ENCODE measurements at places on chromosomes 1 and 21.

GRCh38 chr1:203143641-203144040, 16.1 kb downstream of the ADORA1 start:
- DNase-seq: no peak

DNA sequence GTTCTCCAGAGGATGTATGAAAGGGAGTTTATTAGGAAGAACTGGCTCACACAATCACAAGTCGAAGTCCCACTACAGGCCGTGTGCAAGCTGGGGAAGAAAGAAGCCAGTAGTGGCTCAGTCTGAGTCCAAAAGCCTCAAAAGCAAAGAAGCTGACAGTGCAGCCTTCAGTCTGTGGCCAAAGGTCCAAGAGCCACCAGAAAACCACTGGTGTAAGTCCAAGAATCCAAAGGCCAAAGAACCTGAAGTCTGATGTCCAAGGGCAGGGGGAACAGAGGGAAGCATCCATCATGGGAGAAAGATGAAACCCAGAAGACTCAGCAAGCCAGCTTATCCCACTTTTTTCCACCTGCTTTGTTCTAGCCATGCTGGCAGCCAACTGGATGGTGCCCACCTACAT, 21.4 kb upstream of the CEP350 start:
- DNase-seq: no peak

GRCh38 chr1:182764029-182764727, 25.4 kb upstream of the NPL start:
- DNase-seq: no peak

- peak; percentile 70 for DNase-seq
Observed at GRCh38 chr1:204417074-204417997, 5.7 kb upstream of the PPP1R15B start.

DNA sequence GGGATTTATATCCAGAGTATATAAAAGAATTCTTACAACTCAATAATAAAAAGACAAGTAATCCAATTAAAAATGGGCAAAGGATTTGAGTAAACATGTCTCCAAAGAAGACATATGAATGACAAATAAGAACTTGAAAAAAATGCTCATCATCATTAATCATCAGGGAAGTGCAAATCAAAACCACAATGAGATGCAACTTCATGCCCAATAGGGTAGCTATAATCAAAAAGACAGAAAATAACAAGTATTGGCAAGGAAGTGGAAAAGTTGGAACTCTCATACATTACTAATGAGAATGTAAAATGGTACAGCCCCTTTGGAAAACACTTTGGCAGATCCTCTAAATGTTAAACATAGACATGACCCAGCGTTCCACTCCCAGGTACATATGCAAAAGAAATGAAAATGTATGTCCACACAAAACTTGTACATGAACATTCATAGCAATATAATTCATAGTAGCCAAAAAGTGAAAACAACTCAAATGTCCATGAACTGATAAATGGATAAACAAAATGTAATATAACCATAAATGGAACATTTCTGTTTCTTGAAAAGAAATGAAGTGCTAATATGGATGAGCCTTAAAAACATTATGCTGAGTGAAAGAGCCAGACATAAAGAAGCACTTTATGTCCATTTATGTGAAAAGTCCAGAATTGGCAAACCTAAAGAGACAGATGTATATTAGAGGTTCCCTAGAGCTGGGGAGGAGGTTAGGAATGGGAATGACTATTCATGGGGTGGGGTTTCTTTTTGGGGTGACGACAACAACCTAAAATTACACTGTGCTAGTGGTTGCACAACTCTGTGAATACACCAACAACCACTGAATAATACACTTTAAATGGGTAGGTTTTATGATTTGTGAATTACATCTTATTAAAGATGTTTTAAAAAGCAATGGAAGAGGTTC, 259.7 kb downstream of the RHOU start:
- DNase-seq: no peak

DNA sequence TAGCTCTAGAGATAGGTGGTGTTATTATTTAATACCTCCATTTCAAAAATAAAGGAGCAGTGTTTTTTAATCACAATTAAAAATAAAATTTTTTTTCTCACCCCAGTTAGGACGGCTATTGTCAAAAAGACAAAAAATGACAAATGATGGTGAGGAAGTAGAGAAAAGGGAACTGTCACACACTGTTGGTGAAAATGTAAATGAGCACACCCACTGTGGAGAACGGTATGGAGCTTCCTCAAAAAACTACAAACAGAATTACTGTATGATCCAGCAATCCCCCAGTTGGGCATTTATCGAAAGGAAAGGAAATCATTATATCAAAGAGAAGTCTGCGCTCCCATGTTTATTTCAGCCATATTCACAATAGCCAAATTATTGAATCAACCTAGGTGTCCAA, 148.7 kb upstream of the NR5A2 start:
- no peak for DNase-seq

DNA sequence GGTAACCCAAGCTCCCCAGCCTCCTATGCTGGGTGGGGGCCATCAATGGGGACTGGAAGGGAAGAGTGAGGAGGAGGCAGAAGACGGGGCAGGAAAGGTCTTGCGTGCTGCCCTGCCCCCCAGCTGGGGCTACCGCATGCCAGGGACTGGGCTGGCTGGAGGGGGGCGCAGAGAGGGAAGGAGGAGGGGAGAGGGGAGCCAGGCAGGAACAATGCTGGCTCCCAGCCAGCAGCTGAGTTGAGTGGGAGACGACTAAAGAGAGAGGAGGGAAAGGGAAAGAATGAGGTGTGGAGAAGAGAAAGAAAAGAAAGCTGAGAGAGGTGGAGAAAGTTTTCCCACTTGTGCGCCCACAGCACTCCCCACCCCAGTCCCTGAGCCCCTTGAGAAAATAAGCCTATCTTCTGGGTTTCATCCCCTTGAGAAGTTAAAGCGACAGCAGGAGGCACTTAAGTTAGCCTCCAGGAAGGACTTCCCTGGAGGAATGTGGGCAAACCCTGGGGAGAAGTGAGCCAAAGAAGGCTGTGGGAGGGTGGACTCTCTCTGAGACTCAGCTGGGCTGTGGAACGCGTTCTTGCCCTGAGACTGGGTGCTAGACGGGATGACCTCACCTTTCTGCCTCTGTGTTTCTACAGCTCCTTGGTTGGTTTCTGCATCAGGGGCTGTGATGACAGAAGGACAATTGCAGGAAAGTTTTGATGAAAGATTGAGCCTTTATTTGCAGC, 12.9 kb upstream of the NES start:
- no peak for DNase-seq

GRCh38 chr1:44594353-44594752, 79.9 kb downstream of the TMEM53 start:
- DNase-seq: no peak

- no peak for DNase-seq
Observed at GRCh38 chr21:37551331-37551992, 184.9 kb downstream of the DYRK1A start.

GRCh38 chr1:86687595-86687994, 16.8 kb upstream of the SH3GLB1 start:
- peak; percentile 42 for DNase-seq

DNA sequence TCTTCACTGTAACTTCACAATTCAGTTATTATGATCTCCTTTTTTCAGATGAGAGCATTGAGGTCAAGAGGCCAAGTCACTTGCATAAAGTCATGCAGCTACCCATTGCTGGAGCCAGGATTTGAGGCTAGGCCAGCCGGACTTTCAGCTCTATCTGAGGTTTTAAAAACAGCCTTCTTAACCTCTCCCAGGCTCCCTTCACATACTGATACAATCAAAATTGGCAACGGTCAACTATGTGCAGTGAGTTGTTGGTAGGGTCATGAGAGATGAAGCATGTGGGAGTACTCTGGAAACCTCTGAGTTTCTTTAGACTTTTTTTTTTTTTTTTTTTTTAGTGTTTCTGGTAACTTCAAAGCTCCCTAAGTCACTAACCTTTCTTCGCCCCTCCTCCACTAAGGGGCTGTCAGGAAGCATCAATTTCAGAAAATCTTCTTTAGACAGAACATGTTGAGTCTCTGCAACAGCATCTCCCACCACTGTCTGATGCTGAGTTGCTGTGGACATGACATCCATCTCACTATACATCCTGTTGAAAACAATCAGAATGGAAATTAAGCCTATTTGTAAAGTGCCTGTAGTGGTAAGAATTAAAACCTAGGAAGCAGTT, 201.8 kb downstream of the SIPA1L2 start:
- no peak for DNase-seq

DNA sequence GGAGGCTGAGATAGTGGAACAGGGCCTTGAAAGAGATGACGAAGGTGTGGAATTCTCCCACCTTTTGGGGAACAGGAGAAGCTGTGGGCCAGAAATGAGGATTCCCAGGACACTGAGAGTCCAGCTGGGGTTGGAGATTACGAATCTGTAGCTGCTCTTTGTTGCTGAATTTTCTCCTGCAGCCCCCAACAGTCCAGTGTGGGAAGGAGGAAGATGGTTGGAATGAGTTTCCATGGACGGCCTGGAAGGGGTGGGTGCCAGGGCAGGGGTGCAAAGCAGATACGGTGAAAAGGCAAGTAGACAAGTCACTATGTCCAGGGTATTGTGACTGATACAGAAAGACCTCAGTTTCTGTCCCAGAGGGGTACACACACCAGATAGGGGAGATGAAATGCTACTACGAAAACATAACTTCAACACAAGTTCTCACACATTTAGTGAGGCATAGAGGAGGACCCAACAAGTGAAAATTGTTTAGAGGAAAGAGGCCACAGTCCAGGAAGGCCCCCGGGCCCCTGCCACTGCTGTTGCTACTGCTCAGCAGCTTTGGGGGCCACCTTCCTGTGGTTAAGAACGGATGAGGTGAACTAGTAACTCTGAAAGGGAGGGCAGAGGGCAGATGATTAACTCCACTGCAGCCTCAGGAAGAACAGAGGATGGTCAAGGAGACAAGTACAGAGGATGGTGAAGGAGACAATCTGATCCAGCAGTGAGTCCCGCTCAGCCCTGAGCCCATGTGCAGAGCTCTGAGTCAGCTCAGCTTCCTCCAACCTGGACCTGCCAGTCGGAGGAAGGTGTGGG, 7.3 kb downstream of the CD244 start:
- no peak for DNase-seq

DNA sequence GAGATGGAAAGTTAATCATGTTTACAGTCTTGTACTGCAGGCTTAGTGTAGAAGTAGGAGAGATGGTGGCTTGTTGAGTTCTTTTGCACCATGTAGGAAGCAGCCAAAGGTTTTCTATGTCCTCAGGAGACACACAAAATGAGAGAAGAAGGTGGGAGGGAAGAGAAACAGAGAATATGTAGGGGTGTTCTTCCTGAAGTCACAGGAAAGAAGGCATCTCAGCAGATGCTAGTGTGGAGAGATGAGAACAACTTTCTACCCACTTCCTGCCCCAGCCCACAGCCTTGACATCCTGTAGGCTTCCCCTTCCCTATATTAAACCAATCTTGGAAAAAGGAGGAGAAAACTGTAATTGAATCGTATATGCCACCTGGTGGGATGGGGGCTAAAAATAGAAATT, 217.0 kb downstream of the S1PR1 start:
- DNase-seq: no peak

GRCh38 chr1:17617787-17618557, 78.5 kb downstream of the ARHGEF10L start:
- no peak for DNase-seq

DNA sequence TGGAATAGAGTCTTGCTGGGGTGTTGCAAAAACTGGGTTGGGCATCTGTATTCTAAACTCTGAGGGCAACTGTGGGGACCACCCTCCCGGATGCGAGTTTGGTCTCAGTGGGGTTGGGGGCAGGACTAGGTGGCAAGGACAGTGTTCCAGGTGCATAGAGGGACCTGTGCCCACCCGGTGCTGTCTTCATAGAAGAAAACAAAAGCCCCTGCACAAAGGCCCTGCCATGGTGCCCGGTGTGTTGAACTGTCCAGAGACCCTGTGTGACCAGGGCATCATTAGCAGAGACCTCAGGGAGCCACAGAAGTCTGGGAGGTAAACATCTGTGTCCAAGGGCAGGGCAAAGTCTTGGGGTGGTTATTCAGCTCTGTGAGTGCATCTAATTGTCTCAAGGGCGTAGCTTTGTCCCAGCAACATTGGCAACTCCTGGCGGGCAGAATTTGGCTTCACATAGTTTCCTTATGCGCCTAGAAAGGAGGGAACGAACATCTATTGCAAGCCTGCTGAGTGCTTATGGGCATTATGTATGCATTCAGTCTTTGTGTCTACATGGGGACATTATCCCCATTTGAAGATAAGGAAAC, 72.2 kb upstream of the IFFO2 start:
- no peak for DNase-seq

DNA sequence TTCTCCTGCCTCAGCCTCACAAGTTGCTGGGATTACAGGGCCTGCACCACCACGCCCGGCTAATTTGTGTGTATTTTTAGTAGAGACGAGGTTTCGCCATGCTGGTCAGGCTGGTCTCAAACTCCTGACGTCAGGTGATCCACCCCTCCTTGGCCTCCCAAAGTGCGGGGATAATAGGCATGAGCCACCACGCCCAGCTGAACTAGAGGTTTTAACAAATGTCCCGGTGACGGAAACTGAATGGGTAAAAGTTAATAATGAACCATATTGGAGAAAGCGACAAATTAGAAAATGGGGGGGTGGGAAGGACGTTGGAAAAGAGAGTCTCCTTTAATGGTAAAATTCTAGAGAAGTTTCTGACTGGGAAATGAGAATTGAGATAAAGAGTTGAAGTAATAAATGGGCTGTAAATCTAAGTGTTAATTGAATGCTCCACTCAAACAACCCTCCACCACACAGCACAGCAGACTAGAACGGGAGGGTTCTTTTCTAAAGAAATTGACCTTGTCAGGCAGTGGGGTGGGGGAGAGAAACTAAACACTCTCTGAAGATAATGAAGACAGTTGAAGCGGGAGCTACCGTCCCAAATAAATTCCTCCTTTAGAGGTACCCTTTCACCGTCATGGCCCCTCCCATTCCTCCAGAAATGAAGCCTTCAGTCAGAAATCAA, 46.9 kb upstream of the PUM1 start:
- DNase-seq: no peak

GRCh38 chr1:204821476-204821875, 49.2 kb upstream of the NFASC start:
- no peak for DNase-seq

- no peak for DNase-seq
Observed at GRCh38 chr1:16628361-16629111, 15.2 kb upstream of the NBPF1 start.

GRCh38 chr1:233114860-233115259, 164.4 kb downstream of the NTPCR start:
- no peak for DNase-seq

GRCh38 chr1:32332290-32333079, 3.5 kb downstream of the MARCKSL1 start:
- DNase-seq: no peak

DNA sequence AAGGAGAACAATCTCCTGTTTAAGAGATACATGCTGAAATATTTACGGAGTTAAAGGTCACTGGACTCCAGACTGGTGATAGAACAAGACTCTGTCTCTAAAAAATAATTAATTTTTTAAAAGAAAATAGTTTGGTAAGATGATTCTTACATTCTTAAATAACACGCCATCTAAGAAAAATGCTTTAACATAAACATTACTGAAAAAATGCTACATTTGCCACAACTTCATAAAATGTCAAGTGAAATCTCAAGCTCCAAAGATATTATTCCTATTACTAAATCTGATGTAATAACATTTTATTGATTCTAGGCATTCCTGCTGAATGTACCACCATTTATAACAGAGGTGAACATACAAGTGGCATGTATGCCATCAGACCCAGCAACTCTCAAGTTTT, 4.1 kb downstream of the ANGPTL3 start:
- DNase-seq: no peak
